Renal pelvis (tissue), 12 donors: ENCODE measurements at places on chromosomes 7 and 10.

DNA sequence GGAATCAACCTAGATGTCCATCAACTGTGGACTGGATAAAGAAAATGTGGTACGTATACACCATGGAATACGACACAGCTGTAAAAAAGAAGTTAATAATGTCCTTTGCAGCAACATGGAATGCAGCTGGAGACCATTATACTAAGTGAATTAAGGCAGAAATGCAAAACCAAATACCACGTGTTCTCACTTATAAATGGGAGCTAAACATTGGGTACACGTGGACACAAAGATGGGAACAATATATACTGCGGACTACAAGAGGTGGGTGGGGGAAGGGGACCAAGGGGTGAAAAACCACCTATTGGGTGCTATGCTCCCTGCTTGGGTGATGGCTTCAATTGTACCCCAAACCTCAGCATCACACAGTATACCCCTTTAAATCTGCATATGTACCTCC is 385.5 kb downstream of the SORCS3 start:
- no peak for DNase-seq

- DNase-seq: no peak
Observed at GRCh38 chr10:124677749-124678556, 66.2 kb downstream of the FAM53B start.

DNA sequence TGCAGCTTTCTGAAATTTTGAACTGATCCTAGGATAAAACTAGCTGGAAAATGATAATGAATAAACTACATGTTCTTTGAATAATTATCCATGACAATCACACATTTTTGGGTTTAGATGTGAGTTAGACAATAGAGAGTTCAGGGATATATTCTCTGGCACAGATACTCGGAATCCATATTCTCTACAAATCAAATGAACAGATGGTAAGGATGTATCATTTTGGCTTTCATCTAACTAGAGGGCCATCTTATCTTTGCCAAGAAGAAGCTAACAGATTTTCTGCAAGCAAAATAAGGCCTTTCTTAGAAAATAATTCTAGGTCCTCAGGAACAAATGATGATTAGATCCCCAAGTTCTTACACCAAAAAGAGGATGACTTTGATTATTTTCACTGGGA is 355.9 kb upstream of the C7orf33 start:
- DNase-seq: no peak

GRCh38 chr7:128692623-128693270 is 20.7 kb downstream of the GARIN1A start:
- no peak for DNase-seq

GRCh38 chr10:17256051-17256450 is 28.0 kb downstream of the VIM start:
- no peak for DNase-seq

DNA sequence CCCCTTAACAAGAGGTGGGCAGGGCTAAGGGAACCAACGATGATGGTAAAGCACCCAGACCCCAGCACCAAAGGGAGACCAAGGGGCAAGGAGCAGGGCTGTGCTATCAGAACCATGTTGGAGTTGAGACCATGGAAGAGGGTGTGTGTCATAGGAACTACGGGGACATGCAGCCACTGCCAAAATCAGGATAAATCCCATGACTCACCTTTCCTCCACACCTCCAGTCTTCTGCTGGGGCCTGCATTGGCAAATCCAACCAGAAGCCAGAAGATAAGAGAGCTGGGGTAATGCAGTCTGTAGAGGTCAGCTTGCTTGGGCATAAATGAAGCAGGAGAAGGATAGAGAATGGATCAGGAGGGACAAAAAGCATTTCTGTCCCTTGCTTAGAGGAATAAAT is 42.7 kb upstream of the SMARCD3 start:
- DNase-seq: no peak

DNA sequence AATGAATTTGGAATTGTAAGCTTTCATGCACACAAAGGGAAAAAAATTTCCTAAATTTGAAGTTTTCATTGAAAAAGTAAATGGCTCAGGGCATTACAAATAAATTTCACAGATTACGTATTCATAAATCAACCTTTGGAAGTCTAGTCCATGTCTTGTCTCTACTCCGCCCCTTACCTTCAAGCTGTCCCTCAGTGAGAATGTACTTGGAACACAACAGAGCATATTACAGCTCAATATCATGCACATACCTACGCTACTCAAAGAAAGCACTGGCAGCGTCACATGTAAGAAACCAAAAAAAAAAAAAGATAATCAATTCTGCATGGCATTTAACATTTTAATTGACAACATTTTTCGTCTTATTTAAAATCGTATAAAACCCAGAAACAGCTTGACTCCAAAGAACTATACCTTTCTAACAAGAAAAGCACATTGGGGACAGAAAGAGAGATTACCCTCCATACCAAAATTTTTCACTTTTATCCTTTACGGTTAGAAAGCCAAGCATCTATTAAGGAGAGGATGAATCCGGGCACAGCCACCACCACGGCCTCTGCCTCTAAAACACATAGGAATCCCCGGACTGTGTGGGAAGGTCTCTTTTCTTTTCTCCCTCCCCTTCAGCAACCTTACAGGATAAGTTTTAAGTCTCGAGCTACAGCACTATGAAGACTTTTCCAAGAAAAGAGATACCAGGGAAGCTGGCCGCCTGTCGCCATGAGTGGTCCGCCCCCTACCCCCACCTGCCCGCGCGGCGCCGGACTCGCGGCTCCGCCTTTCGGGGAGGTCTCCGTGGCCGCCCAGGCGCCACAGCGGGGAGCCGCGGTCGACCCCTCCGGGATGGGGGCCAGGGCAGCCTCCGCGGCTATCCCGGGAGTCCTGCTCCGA is 1.1 kb downstream of the JMJD1C start:
- DNase-seq: no peak

GRCh38 chr7:122311734-122312450 is 7.3 kb upstream of the FEZF1 start:
- no peak for DNase-seq

DNA sequence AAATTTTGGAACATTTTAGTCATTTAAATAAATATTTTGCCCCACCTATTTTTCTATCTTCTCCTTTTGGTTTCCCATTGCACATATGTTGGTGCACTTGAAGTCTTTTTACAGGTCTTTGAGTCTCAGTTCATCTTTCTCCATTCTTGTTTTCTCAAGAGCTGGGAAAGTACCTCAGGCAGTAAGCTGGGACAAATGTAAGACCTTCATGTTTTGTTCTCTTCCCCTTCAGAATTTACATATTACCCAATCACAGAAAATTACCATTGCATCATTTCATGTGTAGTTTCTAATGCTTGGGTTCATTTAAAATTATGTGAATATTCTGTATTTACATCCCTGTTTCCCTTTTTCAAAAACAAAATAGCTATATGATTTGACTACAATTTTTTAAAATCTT is 1150.0 kb upstream of the POT1 start:
- no peak for DNase-seq

- DNase-seq: no peak
Observed at GRCh38 chr7:105741982-105742381, 134.4 kb downstream of the ATXN7L1 start.
